NCI-H187 treated with DMSO at 0.1 percent for 48 hours (cell line): ENCODE measurements at places on chromosomes 5 and 9.

- DNase-seq: no peak
These were observed 6.7 kb downstream of the N4BP3 start for GRCh38 chr5:178119915-178120606.

GRCh38 chr9:83280790-83281189 is 217.8 kb upstream of the RASEF start:
- DNase-seq: no peak

DNA sequence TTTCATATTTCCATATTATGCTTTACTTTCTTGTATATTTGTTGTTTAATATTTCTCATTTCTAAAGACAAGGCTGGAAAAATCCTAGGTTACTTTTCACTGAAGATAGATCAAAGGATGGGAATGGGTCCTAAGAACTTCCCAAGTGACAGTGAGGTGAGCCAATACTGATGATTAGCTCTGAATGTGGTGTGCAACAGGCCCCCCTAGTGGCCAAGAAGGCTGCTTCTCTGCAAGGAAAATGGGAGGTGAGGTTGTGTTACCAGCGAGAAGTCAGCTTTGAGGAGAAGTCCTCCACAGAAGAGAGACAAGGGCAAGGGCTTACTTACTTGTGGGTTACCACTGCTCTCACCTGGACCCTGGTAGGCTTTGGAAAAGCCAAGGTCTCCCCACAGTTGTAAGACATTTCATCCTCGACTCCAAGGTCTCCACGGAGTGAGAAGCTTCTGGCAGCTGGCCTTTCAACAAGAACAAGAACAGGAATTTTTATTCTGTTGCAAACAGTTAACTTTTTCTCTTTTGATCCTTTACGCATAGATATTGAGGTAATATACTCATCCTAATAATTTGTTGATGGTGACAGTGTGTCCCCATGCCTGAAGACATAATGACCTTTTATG is 69.9 kb downstream of the MAMDC2 start:
- DNase-seq: no peak

GRCh38 chr5:60036192-60036938 is 142.8 kb upstream of the PDE4D start:
- peak; percentile 26 for DNase-seq

DNA sequence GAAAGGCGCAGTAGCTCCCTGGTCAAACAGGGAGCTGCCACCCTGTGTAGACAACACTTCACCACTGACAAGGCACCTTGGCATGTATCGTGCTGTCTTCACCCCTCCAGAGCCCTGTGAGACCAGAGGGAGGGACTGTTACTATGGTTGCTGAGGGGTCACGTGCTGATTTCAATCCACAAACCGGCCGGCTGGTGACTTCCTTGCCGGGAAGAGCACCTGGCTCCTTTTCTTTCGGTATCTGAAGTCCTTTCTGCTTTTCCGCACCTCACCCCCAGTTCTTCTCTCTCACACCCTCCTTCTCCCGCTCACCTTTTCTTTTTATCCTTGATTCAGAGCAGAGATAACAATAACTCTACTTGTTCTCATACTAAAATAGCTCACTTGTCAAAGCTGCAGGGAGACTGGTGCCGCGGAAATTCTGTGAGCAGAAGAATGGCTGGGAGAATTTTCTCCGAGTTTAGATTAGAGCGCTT is 327.2 kb downstream of the ZSWIM6 start:
- no peak for DNase-seq

- no peak for DNase-seq
These were observed 173.7 kb downstream of the DAB2IP start for GRCh38 chr9:121825031-121825691.

DNA sequence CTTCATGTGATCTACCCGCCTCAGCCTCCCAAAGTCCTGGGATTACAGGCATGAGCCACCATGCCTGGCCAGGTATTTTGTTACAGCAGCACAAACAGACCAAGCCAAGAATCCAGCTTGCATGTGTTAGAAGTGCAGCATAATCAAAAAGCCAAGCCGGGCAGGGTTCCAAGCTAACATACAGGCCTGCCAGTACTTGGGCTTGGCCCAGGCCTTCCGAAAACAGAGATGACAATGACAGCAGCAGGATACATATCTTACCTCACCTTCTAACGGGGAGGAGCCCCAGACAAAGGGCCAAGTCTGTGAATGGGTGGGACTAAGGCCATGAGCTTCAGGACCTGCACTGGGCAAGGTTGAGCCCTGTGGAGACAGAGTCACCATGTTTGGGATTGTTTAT is 91.4 kb upstream of the ZNF462 start:
- no peak for DNase-seq

GRCh38 chr9:137002646-137003041 is 6.3 kb upstream of the CLIC3 start:
- DNase-seq: no peak

DNA sequence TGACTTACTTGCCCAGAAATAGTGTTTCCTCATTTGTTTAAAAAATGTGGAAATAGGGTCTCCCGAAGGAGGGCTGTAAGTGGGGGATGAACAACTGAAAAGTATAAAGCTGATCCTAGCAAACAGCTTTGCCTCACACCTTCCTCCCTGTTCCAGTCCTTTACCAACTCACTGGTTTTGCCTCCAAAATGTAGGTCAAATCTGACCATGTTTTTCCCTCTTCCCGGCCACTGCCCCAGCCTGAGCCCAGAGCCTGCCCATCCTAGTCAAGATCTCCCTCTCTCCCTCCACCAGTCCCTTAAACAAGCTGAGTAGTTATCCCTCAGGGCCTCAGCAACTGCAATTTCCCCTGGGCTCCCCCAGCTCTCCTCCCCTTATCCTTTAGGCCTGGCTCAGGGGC is 82.4 kb upstream of the FBXW11 start:
- DNase-seq: no peak
